Endodermal cell (in vitro differentiated cells): ENCODE measurements at places on chromosomes 6 and 20. TPM values are rescaled to one million over a fixed set of nuclear protein-coding genes. Genes with fewer than 3 reads are reported as not detected.

GRCh38 chr6:63635215-63635587, 401 bp upstream of the PHF3 start:
- peak overlapping the region; percentile 71 for H3K27ac ChIP-seq
- H3K4me1 ChIP-seq: peaks cover 10% of the 10 kb centered on the region

- H3K4me3 ChIP-seq: no peak overlapping the region
- no peaks in the 10 kb centered on the region for H3K36me3 ChIP-seq
- no peaks in the 10 kb centered on the region for H3K27me3 ChIP-seq
- no peak for DNase-seq
Measured at GRCh38 chr6:132952031-132952867, 137.9 kb downstream of the RPS12 start.

GRCh38 chr6:4412488-4412887, 277.1 kb upstream of the ECI2 start:
- no peaks in the 10 kb centered on the region for H3K4me1 ChIP-seq

DNA sequence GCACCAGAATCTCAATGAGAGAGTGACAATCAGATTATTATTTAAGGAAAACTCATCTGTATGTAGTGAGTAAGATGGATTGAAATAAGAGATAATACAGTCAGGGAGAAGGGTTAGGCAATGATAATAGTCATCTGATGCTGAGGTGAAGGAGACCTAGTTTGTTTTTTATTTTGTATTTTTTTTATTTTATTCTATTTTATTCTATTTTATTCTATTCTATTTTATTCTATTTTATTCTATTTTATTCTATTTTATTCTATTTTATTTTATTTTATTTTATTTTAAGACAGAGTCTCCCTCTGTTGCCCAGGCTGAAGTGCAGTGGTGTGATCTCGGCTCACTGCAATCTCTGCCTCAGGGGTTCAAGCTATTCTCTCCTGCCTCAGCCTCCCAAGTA, 72.7 kb upstream of the RCAN2 start:
- H3K27ac ChIP-seq: no peak overlapping the region
- no peak overlapping the region for H3K4me3 ChIP-seq
- no peaks in the 10 kb centered on the region for H3K36me3 ChIP-seq

Gene ESR1
- total RNA-seq: 0.14 TPM in 1 of 3 replicates, not detected in the others

Gene ADGRF1
- not detected in 3 replicates for total RNA-seq
